Thoracic aorta (tissue), 2 donors: ENCODE measurements at places on chromosomes 7 and 10. TPM values are rescaled to one million over a fixed set of nuclear protein-coding genes. Genes with fewer than 3 reads are reported as not detected.

The IKZF1 gene
- total RNA-seq = 24.4 TPM

The AASS gene
- total RNA-seq = 87.7 TPM

The PILRA gene
- 8.5 TPM for total RNA-seq

The CYP2W1 gene
- total RNA-seq = not detected

The PLEKHS1 gene
- 0.14 TPM for total RNA-seq

The STAG3 gene
- 0.95 TPM for total RNA-seq

The PNLIPRP1 gene
- total RNA-seq = not detected

The CFTR gene
- total RNA-seq = 0.68 TPM

The SYPL1 gene
- total RNA-seq = 47.1 TPM

The MMRN2 gene
- total RNA-seq = 55.0 TPM

The UCMA gene
- not detected for total RNA-seq

The CYP3A5 gene
- total RNA-seq = 3.5 TPM

The ABCC2 gene
- total RNA-seq = 1.2 TPM

The NHLRC2 gene
- 56.5 TPM for total RNA-seq

The AMPH gene
- total RNA-seq = 5.3 TPM

The ITIH5 gene
- 15.9 TPM for total RNA-seq

The TMEM236 gene
- total RNA-seq = 2.0 TPM

The PTN gene
- total RNA-seq = 4.7 TPM

The RBM28 gene
- 20.6 TPM for total RNA-seq

The PNLIPRP3 gene
- 1.1 TPM for total RNA-seq

The KCP gene
- 0.81 TPM for total RNA-seq

The RBAK gene
- total RNA-seq = 15.9 TPM

The SLC26A3 gene
- total RNA-seq = not detected

The DNAAF5 gene
- 23.4 TPM for total RNA-seq

The CYP3A4 gene
- not detected for total RNA-seq

The MYPN gene
- not detected for total RNA-seq

The MALRD1 gene
- total RNA-seq = 0.92 TPM

The NANOS1 gene
- total RNA-seq = 5.4 TPM
